ENCODE measurements at places on chromosomes 2 and 18.
A peak's percentile ranks its signal among the peaks of the same experiment; 100 is the strongest.

DNA sequence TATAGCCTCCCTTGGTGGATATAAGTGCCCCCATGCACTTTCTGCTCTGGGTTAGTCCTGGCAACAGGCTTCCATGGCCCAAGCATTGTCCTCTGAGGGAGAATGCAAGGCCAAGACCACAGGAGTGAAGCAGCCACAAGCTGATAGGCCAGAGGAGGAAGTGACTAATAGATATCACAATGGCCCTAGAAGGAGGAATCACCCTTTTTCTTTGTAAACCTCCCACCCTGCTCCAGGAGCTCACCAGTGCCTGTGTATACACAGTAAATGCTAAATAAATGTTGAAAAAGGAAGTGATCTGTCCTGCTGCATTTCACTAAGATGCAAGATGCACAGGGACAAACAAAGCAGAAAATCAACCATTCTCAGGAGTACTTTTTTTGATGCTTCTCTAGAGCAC is 49.7 kb upstream of the ABCA12 start:
- no peak for DNase-seq

DNA sequence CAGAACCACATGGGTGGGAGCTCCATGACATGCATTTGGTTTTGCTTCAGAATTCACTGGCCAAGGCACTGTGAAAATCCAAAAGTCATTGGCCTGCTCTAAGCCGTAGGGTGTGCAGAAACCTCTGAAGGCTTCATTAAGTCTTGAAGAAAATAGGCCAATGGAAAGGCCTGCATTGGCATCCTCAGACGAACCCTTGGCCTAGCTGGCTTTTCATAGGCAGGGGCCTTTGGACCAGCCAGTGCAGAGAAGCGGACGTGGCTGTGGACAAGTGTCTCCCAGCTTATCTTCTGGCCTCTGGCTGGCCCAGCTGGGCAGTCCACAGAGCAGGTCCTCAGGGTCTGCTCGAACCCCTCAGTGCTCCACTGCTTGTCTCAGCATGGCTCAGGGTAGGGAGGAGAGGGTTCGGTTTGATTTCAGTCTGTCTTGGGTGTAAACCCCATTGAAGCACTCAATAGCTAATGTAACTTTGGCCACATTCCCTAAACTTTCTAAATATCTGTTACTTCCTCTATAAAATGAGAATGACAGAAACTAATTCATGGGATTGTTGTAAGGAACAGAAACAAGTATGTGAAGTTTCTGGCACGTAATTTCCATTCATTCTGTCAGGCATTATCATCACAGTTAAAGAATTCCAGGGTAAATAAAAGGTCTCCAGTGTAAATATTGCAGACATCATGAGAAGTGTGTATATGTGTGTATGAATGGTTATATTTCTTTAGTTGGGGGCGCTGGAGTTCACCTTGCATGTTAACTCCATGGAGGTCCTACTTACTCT is 125.5 kb downstream of the TFCP2L1 start:
- DNase-seq = no peak

GRCh38 chr18:77481541-77481940 is 231.9 kb downstream of the GALR1 start:
- no peak for DNase-seq

- DNase-seq = no peak
Measured at GRCh38 chr2:137799600-137799999, 164.7 kb upstream of the HNMT start.

- no peak for DNase-seq
Measured at GRCh38 chr2:215657844-215658243, 222.0 kb upstream of the FN1 start.

GRCh38 chr2:104852090-104852666 is 1.7 kb upstream of the POU3F3 start:
- DNase-seq = peak; percentile 57

All from SK-N-SH (cell line).